ENCODE measurements at places on chromosomes 16 and 17.

- DNase-seq, result no peak
Measured at GRCh38 chr16:71630808-71631207, 4.8 kb downstream of the MARVELD3 start.

DNA sequence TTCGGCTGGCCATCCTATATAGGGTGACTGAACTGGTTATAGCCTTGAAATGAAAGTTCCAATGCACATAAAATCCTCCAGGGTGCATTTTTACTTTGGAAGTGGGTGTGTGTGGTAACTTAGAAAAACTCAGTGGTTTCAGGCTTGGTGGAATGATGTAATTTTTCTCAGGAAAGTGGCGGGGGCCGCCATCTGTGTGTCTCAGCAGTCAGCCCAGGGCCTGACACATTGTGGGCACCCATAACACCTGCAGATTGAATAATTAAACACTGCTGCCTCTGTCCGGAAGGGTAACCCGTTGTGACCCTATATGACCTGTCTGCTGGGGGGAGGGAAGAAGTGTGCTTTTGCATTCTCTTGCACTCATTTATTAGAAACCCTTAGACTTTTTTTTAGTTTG lies 2.2 kb upstream of the PDP2 start:
- DNase-seq, result no peak

DNA sequence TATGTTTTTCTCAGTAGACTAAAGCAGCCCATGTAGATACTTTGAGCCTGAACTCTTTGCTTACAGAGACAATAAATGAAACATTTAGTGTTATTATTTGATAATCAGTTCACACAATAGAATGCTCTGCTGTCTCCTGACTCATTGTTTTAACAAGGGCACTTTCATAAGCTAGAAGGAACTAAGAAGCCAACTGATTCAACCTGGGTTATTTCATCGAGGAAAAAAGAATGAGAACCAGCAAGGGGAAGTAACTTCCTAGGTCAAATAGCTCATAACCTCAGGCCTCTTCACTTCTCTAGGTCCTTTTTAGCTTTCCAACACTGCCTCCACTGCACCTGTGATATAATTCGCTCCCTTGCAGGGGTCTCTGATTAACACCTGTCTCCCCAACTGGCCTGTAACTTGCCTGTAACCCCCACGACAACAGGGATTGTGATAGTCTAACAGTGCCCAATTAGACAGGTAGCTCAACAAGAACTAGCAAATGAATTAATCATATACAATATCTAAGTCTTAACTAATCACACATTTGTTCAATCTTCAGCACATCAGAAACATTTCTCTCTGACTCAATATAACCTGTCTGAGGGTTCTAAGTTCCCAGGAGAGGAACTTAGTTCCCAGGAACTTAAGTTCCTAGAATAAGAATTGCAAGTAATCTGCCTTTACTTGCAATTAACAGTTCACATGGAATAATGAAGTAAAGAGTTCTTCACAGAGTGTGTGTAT lies 34.8 kb downstream of the RFFL start:
- no peak for DNase-seq

DNA sequence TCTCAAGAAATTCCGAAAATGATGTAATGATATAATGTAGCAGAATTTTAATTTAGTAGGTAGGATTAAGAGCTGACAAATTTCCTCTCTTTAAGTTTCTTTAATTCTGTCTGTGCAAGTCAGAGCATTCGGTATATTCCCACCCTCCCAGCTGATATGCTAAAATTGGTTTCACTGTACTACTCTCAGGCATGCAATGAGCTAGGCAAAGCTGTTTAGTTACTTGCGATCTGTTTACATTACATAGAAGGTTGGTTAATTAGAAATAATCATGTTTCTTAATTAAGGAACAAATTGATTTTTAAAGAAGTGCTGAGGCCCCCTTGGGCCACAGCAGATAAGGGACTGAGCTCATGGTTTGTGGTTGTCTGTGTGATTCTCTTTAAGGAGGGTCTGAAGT lies 432.8 kb upstream of the HSBP1 start:
- no peak for DNase-seq

DNA sequence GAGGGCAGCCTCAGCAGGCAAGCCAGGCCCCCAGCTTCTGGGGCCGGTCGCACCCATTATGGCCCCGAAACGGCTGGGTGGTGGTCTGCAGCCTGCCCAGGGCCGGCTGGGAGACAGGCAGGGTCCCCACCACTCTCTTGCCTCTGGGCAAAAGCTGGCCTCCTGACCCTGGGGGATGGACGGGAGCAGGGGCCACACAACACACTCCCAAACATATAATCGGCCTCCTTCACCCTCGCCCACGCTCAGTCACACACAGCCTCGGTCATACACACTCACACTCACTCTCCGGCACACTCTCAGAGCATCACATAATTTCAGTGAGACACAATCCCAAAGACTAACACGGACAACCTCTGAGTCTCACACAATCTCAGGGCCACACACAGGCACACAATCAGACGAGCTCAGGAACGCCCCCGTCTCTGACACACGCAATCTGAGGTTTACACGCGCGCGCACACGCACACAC lies 589 bp downstream of the PEMT start:
- DNase-seq, result no peak

GRCh38 chr17:36027761-36028160 lies 10.0 kb upstream of the CCL23 start:
- no peak for DNase-seq

Data from stomach (tissue), 19 donors.